ENCODE measurements at places on chromosomes 5 and 9. TPM values are rescaled to one million over a fixed set of nuclear protein-coding genes. Genes with fewer than 3 reads are reported as not detected.

The TENT4A gene
- total RNA-seq, result 20.0 TPM

The FCN2 gene
- not detected for total RNA-seq

The PCDHGB1 gene
- 2.2 TPM for total RNA-seq

The ARHGEF37 gene
- 0.64 TPM for total RNA-seq

The BTNL9 gene
- not detected for total RNA-seq

The PRUNE2 gene
- 5.5 TPM for total RNA-seq

The NOTCH1 gene
- 36.7 TPM for total RNA-seq

The CFAP90 gene
- not detected for total RNA-seq

The CENPP gene
- total RNA-seq, result 2.6 TPM

The STRBP gene
- total RNA-seq, result 4.3 TPM

The ZNF658 gene
- 3.9 TPM for total RNA-seq

DNA sequence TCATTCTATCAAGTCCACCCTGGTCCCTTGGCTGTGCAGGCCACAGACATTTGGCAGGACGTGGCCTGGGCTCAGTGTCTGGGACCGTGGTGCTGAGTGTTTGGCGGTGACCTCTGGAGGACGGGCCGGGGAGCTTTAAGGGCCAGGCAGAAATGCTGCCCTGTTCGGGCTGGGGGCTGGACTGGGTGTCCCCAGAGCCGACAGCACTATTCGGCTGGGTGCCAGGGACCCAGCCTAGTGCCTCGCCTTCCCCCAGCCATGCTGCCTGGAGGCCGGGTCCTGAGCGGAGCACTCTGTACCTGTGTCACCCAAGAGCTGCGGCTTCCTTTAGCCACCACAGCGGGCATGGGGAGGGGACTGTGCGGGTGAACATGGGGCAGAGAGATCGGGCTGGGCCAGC lies 40.4 kb downstream of the COL5A1 start:
- no peak for DNase-seq

DNA sequence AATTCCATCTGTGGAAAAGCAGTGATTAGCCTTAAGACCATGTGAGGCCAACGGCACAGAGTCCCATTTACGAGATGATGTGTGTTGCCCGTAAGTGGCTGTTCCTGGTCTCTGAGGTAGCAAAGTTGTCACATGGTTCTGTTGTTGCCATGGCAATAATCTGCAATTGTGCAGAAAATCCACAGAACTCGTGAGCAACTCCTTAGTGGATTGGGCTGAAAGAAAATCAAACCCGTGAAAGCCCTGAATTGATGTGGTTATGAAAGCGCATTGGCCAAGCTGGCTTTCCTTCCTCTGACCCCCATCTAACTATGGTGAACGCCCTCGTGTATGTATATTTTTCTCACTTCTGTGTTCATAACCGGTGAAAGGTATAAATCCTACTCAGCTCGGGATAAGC lies 614.7 kb downstream of the EBF1 start:
- DNase-seq, result no peak

- no peak for DNase-seq
These were observed 555.3 kb upstream of the ARRDC3 start for GRCh38 chr5:91938441-91938840.

- no peak for DNase-seq
These were observed 257.5 kb upstream of the PANK3 start for GRCh38 chr5:168836603-168837231.

DNA sequence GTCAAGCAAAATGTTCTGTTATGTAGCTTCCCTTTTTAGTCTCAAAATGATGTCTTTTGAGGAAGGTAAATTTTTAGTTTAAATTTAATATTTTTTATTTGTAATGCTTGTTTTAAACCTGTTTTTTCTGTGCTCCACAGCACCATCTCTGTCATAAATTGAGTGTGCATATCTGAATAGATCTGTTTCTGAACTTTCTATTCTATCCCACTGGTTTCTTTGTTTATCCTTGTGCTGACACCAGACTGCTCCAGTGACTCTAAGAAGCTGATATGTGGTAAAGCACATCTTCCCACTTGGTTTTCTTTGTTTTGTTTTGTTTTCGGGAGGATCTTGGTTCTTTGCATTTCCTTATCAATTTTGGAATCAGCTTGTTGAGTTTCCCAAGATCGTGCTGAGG lies 7.1 kb upstream of the RNF145 start:
- DNase-seq, result no peak

- DNase-seq, result no peak
These were observed 15.4 kb upstream of the RFX3 start for GRCh38 chr9:3541206-3541605.

DNA sequence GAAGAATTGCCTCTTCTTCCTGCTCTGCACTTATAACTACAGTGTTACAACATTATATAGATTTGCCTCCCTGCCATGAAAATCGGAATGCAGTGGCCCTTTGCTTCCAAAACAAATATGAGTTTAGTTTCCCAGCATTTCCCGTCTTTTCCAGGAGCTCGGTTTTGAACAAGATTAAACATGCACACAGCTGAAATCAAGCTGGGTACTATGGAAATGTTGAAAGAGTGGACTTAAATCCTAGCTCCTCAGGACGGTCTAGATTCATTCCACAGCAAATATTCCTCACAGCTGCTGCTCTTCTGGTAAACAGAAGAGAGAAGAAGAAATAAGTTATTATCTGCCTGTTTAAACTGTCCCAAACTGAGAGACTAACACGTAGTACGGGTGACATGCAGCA lies 161.4 kb downstream of the PIK3R1 start:
- peak; percentile 41 for DNase-seq

DNA sequence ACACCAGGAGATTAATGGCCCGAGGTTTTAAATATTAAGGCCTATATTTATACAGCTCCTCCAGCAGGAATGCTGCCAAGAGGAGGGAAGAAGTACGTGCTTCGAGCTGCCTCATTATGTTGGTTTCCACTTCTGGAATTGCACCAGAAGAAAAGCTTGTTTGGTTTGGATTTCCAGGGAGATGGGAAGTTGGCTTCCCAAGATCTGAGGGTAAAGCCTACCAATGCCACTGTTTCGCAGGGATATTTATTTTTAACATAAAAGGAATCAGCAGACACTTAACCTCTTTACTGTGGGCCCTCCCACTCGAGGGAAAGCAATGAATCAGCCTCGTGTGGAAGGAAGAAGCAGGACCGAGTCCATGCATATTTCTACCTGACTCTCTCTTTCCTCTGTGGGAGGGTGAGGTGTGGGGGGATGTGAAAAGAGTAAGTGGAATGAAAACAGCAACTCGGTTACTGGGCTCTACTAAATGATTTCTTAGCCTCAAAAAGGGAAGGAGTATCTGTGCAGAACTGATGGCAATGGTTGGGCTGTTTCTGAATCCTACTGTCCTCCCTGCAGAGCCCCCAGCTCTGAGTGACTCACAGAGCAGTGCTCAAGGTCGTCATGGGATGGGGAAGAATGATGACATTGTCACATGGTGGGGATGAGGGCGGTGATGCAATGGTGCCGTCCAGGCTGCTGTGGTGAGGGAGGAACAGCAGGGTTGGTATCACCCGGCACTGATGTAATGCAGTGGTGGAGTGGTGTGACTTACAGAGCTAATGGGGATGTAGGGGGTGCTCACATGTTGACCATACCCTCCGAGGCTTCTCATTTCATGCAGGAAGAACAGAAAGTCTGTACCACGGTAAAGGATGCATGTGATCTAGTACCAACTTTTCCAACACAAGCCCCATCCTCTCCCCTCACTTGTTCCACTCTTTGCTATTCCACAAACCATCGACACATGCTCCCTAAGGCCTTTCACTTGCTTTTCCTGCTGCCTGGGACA lies 215.0 kb upstream of the PANK3 start:
- DNase-seq, result peak; percentile 38

DNA sequence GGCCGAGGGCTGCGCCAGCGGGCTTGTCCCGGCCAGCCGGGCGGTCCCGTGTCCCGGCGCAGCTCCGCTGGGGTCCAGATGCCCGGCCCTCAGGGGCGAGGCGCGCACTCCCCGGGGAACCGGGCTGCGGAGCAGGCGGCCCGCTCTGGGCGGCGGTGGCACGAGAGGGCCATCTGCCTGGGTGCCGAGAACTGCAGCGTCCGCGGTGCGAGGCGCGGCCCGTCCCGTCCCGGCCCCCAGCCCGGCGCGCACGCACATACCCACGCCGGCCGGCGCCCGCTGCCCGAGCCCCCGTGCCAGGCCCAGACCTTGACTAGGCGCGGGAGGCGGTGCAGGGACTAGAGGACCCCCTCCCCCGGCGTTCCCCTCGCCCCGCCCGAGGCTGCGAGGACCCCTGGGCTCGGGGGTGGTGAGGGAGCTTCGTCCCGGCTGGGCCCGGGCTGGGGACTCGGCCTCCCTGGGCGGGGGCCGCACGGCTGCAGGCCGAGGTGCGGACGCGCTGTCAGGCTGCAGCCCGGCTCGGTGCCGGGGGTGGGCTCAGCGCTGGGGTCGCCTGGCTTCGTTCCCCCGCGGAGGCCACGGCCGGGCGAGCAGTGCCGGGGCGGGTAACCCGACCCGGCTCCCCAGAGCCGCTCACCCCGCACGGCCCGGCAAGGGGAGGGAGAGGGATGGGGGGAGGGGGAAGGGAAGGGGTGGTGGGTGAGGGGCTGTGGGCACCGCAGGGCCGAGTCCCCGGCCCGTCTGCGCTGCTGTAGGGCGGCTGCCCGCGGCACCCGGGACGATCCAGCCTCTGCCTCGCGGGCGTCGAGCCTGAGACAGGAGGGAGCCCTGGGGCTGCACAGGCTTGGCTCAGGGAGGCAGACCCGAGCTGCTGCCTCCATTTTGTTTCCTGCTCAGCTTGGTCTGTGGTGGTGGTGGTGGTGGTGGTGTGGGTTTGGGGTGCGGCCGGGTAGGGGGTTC lies 1.2 kb upstream of the NSD1 start:
- DNase-seq, result peak; percentile 16

DNA sequence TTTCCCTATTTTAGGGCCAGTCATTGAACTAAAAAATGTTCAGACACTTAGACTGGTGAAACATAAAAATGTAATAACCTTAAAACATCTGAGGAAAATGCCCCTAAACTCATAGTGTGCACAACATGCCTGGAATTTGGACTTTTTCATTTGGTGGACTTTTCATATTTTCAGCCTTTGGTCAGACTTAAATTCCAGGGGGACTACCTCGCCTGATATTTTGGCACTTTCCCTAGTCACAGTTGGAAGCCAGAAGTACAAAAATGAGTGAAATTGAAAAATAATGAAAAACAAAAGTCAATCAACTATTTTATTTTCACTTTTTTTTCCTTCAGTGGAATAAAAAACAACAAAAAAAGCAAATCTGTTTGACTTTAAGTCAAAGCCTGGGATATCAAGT lies 256.2 kb downstream of the ACTL7B start:
- no peak for DNase-seq

DNA sequence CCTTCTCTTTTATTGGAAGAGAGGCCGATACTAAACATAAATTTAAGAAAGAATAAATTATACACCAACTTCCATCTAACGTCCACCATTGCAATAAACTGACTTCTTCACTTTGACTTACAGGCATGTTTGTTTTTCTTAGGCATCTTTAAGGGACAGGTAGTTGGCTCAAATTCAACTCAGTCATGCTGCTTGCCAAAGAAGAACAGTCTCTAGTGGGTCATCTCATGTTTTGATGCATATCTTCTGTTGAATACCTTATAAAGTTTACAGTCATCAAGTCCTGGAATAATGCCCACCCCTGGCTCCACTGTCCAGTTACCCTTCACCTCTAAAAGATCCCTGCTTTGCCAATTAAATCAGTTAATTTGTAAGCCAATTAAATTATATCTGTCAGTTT lies 328.2 kb upstream of the GRAMD2B start:
- no peak for DNase-seq

DNA sequence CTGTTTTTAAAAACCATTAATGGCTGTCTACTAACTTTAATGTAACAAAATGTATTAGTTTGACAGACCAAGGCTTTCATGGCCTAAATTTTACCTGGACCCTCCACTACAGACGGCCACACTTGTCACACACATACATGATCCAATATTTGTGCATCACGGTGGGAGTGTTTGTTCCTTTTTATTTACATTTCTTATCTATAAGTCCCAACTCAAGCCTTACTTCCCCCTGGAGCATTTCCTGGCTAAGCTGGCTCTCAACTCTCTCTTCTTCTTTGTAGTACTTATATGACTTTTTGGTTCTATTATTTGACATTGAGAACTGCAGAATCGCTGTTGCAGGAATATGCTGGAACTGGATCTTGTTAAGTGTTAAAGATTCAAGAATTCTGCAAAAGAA lies 534.4 kb downstream of the RAB3C start:
- DNase-seq, result no peak

DNA sequence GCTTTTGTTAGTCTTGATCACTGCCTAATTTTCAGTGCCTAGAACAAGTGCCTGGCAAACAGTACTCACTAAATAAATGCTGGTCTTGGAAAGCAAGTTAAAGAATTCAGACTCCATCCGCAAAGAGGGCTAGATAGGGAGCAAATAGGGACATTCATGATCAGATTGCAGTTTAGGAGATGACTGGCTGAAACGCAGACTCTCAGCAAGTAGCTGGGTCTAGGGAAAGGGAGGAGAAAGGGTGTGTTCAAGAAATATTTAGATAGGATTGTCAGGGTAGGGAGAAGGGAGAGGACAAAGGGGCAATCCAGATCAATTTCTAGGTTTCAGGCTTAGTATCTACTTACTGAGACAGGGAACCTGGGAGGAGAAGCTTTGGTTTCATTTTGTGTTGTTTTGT lies 108.4 kb downstream of the ESM1 start:
- no peak for DNase-seq

DNA sequence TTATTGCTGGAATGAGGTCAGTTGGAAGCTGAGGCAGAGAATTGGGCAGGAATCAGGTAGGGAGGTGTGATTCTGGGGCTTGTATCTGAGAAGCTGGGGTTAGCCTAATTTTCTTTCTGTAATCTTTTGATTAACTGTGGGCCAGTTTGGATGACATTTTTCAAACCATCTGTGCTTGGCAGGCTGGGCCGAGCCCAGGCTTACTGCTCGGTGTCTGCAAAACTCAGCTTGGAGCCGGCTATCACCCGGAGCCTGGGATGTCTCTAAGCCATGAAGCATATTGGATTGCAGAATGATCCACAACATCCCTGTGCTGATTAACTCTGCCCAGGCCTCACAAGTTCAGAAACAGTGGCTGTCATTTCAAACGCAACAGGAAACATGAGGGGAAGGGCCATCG lies 26.5 kb downstream of the KCNMB1 start:
- no peak for DNase-seq

DNA sequence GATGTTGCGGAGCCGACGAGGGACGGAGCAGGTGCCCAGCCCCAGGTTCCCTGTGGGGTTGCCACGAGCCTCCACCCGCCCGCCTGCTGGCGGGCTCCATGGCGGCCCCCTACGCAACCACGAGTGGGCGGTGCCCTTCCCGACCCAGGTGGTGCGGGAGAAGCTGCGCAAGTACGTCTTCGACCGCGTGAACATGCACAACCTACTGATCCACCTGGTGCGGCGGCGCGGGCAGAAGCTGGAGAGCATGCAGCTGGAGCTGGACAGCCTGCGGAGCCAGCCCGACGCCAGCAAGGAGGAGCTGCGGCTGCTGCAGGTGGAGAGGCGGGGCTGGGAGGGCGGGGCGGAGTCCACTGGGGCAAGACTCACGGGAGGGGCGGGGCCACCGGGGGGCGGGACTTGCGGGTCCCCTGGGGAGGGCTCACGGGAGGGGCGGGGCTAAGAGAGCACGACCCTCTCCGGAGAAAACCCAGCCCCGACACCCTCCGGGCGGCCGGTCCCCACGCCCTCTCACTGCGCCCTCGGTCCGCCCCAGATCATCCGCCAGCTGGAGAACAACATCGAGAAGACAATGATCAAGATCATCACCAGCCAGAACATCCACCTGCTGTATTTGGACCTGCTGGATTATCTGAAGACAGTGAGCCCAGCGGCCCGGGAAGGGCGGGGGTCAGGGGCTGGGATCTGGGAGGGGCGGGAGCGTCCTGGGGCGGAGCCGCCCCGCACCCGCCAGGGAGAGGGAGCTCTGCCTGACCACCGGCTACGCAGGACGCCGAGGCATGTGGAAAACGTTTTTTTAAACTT lies 3.9 kb downstream of the CCDC183 start:
- peak; percentile 88 for DNase-seq

- DNase-seq, result peak; percentile 84
These were observed 2.2 kb downstream of the RACK1 start for GRCh38 chr5:181241393-181241975.

All from fibroblast of villous mesenchyme (primary cell).